ENCODE measurements at places on chromosomes 11 and 22.

DNA sequence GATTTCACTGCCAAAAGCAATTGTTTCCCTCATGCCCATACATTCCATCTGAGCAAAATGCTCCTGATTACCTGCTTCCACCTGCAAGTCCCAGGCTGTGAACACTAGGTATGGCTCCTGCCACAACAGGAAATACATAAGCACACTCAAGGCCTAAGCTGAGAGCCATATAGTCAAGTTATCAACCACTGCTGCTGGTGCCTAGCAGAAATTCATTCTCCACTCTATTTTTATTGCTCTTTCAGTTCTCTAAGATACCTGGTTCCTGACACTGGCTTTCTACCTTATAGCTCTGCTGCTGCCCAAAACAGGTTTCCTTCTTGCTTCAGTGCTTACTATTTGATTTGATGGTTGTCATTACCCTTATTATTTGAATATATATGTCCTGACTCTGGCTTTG, 31.6 kb downstream of the SLC36A4 start:
- DNase-seq, result no peak

DNA sequence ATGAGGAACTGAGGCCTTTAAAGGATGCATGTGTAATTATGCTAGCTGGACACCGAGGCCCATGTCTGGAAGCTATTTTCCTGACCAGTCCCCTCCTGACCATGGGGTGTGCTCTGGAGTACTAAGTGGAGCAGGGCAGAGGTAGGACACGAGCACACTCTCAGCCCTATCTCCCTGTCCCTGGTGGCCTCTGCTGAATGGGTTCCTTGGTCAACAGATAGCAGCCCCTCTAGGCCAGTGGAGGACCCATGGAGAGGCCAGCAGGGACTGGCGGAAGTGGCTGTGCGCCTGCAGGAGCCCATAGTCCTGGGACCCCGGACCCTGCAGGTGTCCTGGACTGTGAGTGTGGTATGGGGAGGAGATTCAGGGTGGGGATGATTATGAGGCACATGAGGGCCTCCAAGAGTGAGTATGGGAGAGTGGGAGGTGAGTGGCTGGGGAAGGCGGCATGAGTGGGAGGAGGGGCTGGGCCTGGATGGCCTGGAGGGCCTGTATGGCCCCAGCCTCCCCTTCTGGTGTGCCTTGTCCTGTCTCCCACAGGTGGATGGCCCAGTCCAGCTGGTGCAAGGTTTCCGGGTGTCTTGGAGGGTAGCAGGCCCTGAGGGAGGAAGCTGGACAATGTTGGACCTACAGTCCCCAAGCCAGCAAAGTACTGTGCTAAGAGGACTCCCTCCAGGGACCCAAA, 9.5 kb downstream of the ROBO3 start:
- DNase-seq, result no peak

- DNase-seq, result peak; percentile 43
Measured at GRCh38 chr22:30277547-30278344, 11.1 kb upstream of the OSM start.

DNA sequence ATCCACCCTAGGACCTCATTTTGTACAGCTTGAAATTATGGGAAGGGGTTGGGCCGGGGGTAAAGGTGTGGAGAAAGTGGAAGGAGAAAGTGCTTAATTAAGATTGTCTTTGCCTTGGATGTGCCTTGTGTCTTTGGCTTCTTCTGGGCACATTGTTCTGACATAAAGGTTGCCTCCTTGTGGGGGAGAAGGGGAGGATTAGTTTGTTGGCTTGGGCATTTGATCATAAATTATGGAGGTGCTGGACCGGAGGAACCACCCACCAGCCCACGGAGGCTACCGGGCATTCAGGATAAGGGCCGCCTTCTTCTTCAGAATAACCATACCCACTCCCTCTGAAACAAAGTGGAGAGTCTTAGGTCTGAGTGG, 1.3 kb downstream of the PAFAH1B2 start:
- DNase-seq, result no peak

DNA sequence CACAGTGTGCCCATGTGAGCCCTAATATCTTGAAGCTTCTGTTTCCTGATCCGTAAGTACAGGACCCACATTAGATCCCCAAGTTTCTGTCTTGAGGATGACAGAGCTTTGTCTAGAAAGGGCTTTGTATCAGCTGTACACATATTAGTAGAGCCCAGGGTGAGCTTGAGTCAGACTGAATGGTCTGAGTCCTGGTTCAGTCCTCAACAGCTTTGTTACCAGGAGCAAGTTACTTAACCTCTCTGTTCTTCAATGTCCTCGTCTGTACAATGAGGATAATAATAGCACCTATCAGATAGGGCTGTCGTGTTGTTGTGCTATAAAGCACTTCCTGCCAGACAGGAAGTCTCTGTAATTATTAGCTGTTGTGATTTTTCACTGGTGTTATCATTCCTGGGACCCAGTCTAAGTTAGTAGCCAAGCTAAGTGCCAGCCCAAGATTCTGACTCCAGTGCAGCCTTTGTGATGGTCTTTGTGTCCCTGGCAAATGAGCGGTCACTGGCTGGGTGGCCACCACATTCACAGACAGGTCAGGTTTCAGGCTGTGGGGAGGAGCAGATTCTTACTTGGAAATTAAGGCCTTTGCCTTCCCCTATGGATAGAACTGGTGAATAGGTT, 6.8 kb downstream of the TOM1 start:
- no peak for DNase-seq

DNA sequence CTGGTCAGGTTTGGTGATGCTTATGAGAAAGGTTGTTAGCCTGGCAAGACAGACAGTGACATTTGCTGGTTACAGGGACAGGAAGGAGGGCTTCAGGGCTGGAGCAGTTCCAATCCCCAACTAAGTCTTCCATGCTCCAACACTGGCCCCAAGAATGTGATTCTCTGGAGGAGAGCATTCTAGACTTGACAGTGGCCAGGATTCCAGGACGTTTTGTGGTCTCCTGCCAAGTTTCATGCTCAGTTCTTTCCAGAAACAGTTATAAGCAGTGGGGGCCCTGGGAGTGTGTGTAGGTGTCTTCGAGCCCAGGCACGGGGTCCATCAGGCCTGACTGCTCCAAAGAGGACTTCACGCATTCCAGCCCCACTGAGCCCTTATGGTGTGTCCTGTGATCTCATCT, 8.9 kb upstream of the GRK3 start:
- no peak for DNase-seq

- no peak for DNase-seq
Measured at GRCh38 chr11:126996036-126996804, 4.3 kb downstream of the KIRREL3 start.

GRCh38 chr11:62747475-62748160, 6.3 kb downstream of the ZBTB3 start:
- no peak for DNase-seq

DNA sequence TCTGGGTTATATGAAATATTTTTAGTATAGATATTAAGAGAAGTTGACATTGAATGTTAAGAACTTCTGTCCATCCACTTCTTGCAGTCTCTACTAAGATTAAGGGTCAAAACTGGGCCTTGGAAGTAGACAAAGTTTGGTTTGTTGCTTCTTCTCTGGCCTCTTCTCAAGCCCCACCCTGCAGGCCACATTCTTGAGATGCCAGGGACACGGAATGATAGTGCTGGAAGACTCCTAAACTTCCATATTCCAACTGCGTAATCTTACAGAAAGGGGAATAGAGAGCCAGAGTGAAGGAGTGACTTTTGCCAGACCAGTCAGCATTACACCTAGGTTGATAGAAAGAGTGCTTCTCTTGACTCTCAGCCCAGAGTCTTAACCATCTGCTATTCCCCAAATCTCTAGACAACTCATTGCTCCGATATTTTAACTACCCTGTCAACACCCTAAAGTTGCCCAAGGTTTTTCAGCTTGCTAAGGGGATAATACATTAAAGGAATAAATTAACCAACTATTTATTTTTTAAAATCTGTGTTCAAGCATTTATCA, 136.4 kb upstream of the SYN3 start:
- DNase-seq, result no peak
